NCI-H2171 (cell line): ENCODE measurements at places on chromosomes 3 and 15.

GRCh38 chr3:152193673-152194267 lies 75.0 kb upstream of the MBNL1 start:
- DNase-seq = no peak

- DNase-seq = no peak
Measured at GRCh38 chr3:12327021-12327420, 38.2 kb downstream of the PPARG start.

DNA sequence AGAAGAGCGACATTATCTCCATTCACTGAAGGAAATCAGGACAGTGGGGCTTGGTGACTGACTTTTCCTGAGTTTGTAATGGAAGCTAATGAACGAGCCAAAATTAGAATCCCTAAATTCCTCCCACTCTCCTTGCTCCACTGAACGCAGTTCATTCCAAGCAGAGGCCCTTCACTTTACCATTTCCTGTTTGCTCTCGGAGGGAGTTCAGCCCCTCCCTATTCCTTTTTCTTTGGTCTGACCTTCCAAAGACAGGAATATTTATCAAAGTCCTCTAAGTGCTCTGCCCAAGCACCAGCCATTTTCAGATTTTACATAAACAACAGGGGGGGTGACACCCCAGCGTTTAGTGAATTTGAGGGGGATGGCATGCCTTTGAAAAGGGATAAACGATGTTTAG lies 24.0 kb upstream of the PTPRG start:
- no peak for DNase-seq

- DNase-seq = no peak
Measured at GRCh38 chr3:40336101-40336500, 26.6 kb downstream of the EIF1B start.
